ENCODE measurements at places on chromosomes 1 and 21. TPM values are rescaled to one million over a fixed set of nuclear protein-coding genes. Genes with fewer than 3 reads are reported as not detected.

The KRTAP12-2 gene
- total RNA-seq = not detected

DNA sequence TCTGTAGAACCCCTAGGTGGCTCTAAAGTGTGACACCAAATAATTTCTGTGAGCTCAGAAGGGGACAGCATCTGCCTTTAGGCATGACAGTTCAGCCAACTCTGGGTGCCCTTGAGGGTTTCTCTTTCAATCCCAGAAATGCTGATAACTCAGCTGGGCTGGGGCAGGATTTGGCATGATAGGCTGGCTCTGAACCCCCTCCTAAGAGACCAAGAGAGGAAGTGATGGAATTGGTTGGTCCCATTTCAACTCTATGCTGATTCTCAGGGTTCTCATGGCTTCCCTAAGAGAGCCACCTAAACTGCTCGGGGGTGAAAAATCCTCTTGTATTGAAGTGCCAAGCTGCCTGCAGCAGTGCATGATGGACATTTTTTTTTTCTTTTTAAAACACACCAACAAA is 28.5 kb upstream of the TMEM39B start:
- DNase-seq = no peak

DNA sequence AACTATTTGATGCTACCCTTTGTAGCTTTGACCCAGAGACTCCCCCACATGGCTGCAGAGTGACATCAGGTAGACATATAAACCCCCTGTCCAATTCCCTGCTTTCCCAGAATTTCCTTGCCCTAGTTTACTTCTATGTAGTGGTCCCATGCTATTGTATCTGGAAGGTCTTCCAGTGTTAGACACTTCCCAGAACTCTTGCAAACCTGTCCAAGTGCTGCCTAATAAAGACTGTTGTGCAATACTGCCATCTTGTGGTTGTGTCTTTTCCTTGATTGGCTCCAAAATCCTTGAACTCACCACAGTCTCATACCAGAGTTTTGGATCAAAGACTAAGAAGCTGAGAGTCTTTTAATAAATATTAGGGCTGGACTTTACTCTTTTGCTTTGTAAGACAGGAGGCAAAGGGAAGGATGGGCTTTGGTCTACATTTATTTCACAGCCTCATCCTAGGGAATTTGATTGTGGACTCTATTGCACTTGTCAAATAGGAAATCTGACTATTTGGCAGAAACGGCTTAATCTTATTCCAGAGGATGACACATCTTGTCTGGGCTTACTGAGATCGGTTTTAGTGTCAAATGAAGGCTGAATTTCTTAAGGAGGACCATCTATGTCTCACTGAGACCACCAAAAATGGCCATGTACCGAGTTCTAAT is 169.9 kb downstream of the LRRC7 start:
- DNase-seq = no peak

DNA sequence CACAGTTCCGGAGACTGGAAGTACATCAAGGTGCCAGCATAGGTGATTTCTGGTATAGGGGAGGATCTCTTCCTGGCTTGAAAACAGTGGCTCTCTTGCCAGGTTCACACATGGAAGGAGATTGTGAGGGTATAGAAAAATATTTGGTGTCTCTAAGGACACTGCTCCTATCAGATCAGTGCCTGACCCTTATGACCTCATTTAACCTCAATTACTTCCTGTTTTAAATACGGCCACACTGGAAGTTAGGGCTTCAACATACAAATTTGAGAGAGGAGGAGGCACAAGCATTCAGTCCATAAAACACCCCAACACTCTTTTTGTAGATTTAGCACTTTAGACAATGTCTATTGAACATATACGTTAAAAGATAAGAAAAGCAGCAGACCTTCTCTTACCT is 37.0 kb downstream of the COL6A1 start:
- no peak for DNase-seq

The LRRC8C gene
- 59.0 TPM for total RNA-seq
